Activated CD8-positive, alpha-beta T cell treated with anti-CD3 and anti-CD28 coated beads, Interleukin-2, amount 10 ng/mL, durations not matched to agents 7 days and 5 days (primary cell): ENCODE measurements at places on chromosomes 6 and 20. TPM values are rescaled to one million over a fixed set of nuclear protein-coding genes. Genes with fewer than 3 reads are reported as not detected.
A peak's percentile ranks its signal among the peaks of the same experiment; 100 is the strongest.

GRCh38 chr20:905396-905961 lies 10.7 kb downstream of the ANGPT4 start:
- H3K27me3 ChIP-seq, result no peaks in the 10 kb centered on the region
- H3K36me3 ChIP-seq, result no peaks in the 10 kb centered on the region
- no peak overlapping the region for H3K4me3 ChIP-seq
- H3K4me1 ChIP-seq, result peaks cover 4% of the 10 kb centered on the region

DNA sequence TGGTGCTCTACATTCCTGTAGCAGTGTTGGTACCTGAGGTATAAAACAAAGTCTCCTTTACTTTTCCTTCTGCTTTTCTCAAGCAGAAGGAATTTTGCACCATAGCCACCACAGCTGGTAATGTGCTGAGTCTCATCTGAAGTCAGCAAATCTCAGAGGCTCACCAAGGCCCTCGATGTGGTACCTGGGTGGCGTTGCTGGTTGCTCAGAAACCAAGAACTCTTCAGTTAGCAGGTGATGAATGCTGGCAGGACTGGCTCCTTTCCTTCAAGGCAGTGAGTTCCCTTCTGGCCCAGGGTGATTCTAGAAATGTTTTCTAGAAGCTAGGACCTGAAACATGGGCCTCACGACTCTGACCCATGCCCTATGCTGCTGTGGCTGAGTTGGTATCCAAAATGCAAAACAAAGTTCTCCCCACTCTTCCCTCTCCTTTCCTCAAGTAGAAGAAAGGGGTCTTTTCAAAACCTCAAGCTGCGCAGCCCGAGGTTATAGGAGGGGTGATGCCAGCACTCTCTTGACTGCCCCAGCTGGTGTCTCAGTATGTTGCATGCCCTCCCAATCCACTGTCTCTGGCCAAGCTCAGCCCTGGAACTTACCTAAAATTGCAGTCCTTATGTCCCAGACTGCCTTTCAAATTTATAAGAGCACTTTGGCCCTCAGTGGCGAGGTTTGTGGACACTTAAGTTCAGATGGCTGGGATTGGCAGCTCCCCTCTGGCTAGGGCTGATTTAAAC lies 592.3 kb downstream of the FRK start:
- H3K27ac ChIP-seq, result no peak overlapping the region
- H3K4me3 ChIP-seq, result no peak overlapping the region
- no peaks in the 10 kb centered on the region for H3K27me3 ChIP-seq
- no peaks in the 10 kb centered on the region for H3K4me1 ChIP-seq
- DNase-seq, result no peak
- H3K36me3 ChIP-seq, result no peaks in the 10 kb centered on the region

- H3K27me3 ChIP-seq, result no peaks in the 10 kb centered on the region
- no peak overlapping the region for H3K27ac ChIP-seq
- no peak for DNase-seq
- H3K4me1 ChIP-seq, result peaks cover 4% of the 10 kb centered on the region
- peaks cover 5% of the 10 kb centered on the region for H3K36me3 ChIP-seq
- no peak overlapping the region for H3K4me3 ChIP-seq
Observed at GRCh38 chr6:108608453-108609275, 47.9 kb downstream of the FOXO3 start.

DNA sequence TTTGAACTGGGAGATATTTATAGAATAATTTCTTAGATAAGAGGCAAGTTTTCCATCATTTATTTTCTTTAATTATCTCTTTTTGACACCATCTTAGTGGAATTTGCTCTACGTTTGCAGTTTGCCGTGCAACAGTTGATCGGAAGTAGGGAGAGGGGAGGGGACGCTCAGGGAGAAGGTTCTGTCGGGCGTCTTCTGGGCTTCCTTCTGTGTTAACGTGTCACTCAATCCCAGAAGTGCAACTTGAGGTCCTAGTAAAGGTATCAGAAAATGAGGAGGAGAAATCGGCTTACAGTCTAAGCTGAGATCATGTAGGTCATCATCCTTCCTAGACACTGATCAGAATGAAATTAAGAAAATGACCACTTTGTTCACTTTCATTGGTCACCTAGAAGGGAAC lies 149.0 kb upstream of the SNX9 start:
- no peak overlapping the region for H3K27ac ChIP-seq
- peaks cover 16% of the 10 kb centered on the region for H3K4me1 ChIP-seq
- H3K36me3 ChIP-seq, result no peaks in the 10 kb centered on the region

DNA sequence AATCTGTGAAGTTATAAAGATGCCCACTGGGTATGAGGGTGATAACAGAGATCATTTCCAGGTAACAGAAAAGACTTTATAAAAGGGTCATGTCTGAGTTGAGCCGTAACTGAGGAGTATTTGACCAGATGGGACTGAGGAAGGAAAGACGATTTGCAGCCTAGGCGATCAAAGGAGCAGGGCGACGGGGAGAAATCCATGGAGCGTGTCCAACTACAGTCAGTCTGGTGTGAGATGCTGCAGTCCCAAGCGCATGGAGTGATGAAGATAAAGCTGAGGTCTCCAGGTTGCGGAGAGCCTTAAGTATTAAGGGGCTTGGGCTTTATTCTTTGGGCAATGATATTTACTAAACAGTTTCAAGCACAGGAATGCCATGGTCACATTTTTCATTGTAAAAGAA lies 166.7 kb downstream of the PRKN start:
- no peaks in the 10 kb centered on the region for H3K4me1 ChIP-seq
- no peaks in the 10 kb centered on the region for H3K27me3 ChIP-seq
- no peaks in the 10 kb centered on the region for H3K36me3 ChIP-seq
- H3K27ac ChIP-seq, result no peak overlapping the region
- DNase-seq, result no peak

DNA sequence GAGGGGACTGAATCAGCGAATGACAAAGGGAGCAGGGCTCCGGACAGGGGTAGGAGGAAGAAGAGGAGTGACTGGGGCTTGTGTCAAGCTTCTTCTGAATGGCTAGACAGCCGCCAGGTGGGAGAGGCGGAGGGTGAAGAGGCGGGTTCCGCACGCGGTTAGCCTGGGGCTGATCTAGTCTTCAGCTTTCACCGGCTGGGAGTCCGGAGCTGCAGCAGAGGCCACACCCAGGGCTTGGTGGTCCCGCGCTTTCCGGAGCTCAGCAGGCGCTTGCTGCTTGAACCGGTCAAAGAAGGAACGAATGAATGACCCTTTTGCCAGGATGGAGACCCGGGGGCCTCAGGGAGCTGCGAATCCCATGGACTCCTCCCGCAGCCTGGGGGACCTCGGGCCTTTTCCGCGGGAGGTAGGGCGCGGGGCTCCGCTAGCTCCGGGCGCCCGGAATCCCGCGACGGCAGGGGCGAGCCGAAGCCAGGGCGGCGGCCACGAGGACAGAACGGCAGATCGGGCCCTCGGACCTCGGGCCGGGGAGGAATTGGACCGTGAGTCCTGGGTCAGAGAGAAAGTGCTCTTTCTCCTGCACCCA lies at the start of gene C6orf141:
Gene C6orf141, plus strand, starts transcription at position 177 of the 586 bp plus-strand sequence. Its CDS starts 125 bp downstream, at position 302.
- H3K27ac ChIP-seq, result no peak within 1 kb of the TSS
- peak within 1 kb of the TSS; percentile 71 for H3K4me3 ChIP-seq
- peaks cover 20% of the 10 kb centered on the region for H3K4me1 ChIP-seq

DNA sequence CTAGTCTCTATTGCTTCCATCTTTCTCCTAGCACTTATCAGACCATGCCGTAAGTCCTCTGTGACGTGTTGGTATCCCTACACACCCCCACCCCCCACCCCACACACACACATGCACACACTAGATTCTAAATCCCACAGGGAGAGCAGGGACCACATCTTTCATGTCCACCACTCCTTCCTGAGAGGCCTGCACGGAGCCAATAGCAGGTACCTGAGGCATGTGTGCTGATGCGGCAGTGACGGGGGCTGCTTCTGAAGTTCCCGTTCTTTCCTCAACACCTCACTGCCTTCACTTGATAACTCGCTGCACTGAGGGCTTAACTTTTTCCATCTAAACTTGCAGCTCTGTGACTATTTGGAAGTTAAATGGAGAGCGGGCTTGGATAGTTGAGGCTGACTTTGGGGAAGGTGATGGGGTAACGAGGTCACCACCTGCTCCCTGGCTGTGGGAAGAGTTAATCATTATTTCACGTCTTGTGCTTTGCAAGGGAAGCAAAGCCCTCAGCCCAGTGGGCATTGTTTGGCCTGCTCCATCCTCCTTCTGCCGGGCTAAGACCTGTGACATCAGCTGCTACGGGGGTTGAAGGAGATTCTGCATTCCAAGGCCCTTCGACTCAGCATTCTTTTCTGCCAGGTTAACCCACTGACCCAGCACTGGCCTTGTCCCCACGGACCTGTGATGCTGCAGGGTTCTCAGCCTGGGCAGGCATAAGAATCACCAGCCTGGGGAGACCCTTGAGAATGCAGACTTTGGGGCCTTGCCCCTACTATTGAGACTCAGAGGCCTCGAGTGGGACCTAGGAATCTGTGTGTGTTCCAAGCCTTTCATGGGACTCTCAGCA lies 187.8 kb downstream of the ANKRD60 start:
- H3K36me3 ChIP-seq, result no peaks in the 10 kb centered on the region
- no peaks in the 10 kb centered on the region for H3K4me1 ChIP-seq
- no peak overlapping the region for H3K27ac ChIP-seq
- DNase-seq, result peak; percentile 12

DNA sequence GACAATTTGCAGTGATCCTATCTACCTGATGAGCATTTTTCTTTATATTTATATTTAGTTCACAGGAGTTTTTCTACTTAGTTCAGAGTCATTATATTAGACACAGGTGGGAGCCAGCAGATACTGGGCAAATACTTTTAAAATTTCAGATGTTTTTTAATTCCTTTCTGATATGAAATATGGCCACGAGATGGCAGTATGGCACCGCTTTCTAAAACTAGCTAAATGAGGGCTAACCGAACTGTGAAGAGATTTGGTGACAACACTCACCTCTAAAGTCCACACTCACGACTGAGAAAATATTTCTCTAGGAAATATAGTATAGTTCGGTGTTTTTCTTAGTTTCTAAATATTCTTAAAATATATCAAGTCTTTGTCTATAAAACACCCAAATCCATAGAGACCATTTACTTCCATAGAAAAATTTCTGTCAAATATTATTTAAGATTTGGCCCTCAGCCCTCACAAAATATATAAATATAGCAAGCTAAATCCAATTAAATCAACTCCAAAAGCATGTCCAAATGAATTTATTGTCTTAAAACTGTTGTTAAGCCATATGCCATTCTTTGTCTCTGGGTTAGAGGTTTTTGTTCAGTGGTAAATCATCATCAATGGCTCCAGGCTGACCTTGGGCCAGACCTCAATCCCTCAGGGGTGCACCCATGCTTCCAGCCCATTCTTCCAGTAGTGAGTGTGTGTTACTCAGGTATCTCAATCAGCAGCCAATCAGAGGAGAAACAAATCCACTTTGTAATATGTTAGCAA lies 63.6 kb downstream of the HUS1B start:
- peak; percentile 81 for DNase-seq
- H3K36me3 ChIP-seq, result peaks cover 42% of the 10 kb centered on the region
- no peak overlapping the region for H3K4me3 ChIP-seq
- H3K4me1 ChIP-seq, result peaks cover 5% of the 10 kb centered on the region
- H3K27ac ChIP-seq, result no peak overlapping the region

GRCh38 chr20:48203252-48203651 lies 418.0 kb upstream of the SULF2 start:
- no peak overlapping the region for H3K4me3 ChIP-seq
- H3K27me3 ChIP-seq, result no peaks in the 10 kb centered on the region
- no peaks in the 10 kb centered on the region for H3K4me1 ChIP-seq
- H3K36me3 ChIP-seq, result no peaks in the 10 kb centered on the region
- H3K27ac ChIP-seq, result no peak overlapping the region

DNA sequence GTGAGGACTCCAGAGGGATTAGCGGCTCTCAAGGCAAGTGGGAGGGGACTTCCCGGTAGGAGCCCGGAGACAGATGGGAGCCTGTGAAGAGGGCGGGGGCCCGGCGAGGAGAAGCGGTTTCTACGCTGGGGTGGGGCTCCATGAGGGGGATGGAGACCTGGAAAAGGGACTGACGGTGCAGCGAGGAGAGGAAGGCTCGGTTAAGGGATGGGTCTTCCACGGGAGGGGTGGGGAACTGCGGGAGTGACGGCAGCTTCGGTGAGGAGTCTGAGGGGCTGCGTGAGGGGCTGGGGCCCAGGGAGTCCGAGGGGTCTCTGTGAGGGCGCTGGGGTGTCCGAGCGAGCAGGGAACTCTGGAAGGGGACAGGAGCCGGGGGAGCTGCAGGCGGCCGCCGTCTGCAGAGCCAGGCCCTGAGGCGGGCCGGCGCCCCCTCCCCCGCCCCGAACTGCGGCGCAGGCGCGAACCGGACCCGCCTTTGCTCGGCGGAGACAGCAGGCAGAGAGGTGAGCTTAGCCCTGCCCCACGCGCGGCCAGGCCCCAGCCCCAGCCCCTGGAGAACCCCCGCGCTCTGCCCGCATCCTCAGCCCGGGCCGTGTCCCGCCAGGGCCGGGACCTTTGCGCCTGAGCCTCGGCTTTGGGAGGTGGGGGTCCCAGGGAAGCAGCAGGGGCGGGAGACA lies at the start of gene NRSN2:
Gene NRSN2, plus strand, starts transcription at position 472 of the 677 bp plus-strand sequence. CDS start 2,533 bp downstream, outside the sequence.
- H3K27ac ChIP-seq, result peak within 1 kb of the TSS; percentile 77
- H3K36me3 ChIP-seq, result peaks cover 2% of the 10 kb centered on the region
- no peak for DNase-seq
- H3K4me3 ChIP-seq, result peak within 1 kb of the TSS; percentile 81

- no peak overlapping the region for H3K27ac ChIP-seq
- no peaks in the 10 kb centered on the region for H3K27me3 ChIP-seq
- no peaks in the 10 kb centered on the region for H3K36me3 ChIP-seq
- H3K4me1 ChIP-seq, result no peaks in the 10 kb centered on the region
- no peak overlapping the region for H3K4me3 ChIP-seq
Observed at GRCh38 chr6:81486234-81486633, 266.2 kb downstream of the TENT5A start.

DNA sequence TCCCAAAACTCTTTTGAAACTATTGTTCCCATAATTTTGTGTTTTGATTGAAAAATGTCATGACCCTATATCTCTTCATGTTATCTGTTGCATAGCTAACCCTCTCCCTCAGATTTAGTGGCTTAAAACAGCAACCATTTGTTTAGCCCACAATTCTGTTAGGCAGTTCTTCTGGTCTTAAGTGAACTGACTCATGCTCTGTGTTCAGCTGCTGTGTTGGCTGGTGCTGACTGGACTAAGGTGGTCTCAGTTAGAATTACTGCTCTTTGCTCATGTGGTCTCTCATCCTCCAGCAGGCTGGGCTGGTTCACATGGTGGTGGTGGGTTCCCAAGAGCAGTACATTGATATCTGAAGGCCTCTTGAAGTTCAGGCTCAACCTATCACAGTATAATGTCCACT lies 80.8 kb downstream of the KHDC1L start:
- DNase-seq, result no peak
- H3K4me1 ChIP-seq, result no peaks in the 10 kb centered on the region
- H3K36me3 ChIP-seq, result peaks cover 3% of the 10 kb centered on the region
- no peak overlapping the region for H3K27ac ChIP-seq

- H3K4me1 ChIP-seq, result peaks cover 28% of the 10 kb centered on the region
- H3K36me3 ChIP-seq, result peaks cover 7% of the 10 kb centered on the region
- H3K4me3 ChIP-seq, result no peak overlapping the region
- DNase-seq, result no peak
- no peaks in the 10 kb centered on the region for H3K27me3 ChIP-seq
Observed at GRCh38 chr6:20717743-20718142, 183.5 kb downstream of the CDKAL1 start.

MLIP gene
- total RNA-seq, result not detected

NHLRC1 gene
- total RNA-seq, result 0.21 TPM

HFE gene
- 4.3 TPM for total RNA-seq

ENPP4 gene
- total RNA-seq, result 5.4 TPM

MYBL2 gene
- total RNA-seq, result 132 TPM

DNMT3B gene
- 9.0 TPM for total RNA-seq

PNLDC1 gene
- 0.79 TPM for total RNA-seq

SSR1 gene
- 130 TPM for total RNA-seq
